ENCODE measurements at places on chromosomes 5 and 9. TPM values are rescaled to one million over a fixed set of nuclear protein-coding genes. Genes with fewer than 3 reads are reported as not detected.

DNA sequence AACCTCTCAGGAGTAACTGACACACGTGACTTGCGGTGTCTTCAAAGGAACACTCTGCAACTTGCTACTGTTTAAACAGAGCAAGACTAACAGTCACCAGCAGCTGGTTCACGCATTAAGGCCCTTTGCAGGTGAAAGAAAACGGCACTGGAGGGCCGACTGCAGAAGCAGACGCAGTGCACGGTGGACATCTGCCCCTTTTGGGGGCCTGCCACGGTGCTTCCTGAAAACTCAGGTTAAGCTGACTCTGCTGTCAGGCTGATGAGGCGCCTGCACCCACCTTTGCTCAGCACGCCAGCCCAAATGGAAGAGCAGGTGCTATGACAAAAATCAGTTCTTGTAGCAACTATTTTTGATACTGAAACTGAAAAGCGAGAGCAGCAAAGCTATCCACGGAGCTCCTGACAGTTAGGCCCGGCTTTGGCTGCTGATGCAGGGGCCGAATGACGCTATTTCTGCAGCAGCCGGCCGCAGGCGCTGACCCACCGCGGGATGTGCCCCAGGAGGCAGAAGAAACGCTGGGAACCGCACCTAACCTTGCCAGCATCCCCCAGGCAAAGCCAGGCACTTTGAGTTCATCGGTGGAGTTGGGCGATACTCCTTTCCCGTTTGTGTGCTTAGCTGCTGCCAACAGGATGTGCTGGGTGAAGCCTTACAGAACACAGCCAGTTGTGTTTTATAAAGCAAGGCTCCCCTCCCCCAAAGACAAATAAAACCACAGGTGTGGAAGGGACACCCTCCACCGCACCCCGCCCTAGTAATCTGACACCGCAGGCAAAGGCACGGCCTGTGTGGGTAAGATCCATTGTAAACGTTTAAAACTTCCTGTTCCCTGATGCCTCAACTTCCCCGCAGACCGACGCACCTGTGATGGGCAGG is 21.1 kb upstream of the TERT start:
- H3K27ac ChIP-seq, result no peak overlapping the region
- DNase-seq, result no peak
- peaks cover 34% of the 10 kb centered on the region for H3K36me3 ChIP-seq
- peaks cover 15% of the 10 kb centered on the region for H3K27me3 ChIP-seq

DNA sequence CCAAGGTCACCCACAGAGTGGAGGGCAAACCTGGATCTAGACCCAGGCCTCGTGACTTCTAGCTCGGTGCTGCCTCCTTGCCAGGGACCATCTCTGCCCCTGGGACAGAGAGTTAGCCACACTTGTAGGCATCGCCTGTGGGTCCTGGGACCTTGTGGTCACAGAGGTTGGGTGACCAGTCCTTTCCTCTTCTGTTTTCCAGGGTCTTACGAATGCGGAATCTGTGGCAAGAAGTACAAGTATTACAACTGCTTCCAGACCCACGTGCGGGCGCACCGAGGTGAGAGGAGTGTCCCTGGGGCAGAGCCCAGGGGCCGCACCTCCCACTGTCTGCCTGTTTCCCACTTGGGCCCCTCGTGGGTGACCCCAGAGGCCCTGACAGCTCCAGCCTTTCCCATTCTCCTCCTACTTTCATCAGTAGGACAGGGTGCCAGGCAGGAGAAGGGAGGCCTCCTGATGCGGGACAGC is 76.3 kb downstream of the AMBP start:
- H3K36me3 ChIP-seq, result peaks cover 3% of the 10 kb centered on the region
- no peak for DNase-seq
- H3K27me3 ChIP-seq, result peaks cover 4% of the 10 kb centered on the region
- H3K4me3 ChIP-seq, result no peak overlapping the region

DNA sequence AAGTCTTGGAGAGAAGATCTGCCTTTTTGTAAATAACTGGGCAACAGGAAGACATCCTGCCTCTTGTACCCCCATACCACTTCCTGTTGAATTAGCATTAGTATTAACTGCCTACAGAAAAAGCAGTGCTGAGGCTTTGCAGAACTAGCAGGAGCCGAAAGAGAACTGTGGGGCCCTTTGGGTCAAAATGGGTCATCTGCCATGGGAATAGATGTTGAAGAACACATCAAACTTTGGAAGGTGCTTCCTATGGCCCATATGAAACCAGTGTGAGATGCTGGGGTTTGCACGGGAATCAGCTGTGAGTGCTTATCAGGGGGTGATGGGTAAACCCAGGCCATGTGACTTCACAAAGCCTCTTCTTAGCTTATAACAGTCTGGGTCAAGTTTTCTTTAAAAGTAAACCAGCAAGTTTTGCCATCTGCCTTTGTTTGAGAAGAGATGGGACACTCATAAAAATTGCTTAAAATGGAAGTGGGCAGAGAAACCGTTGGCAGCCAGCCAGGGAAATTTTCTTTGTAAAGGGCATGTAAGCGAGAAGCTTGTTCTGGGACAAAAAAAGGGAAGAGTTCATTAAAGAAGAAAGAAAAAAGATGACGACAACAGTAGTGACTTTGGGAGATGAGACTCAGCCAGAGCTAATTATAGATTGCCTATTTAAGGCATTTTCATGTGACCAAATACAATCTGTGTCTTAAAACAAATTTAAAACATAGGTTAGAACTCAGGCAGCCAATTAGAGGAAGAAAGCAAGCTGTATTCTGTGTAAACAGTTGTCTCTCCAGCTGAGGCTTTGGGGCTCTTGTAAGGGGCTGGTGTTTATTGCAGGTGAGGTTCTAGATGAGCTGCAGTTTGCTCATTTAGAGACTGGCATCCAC is 4.4 kb downstream of the SLC25A25 start:
- peak overlapping the region; percentile 20 for H3K4me3 ChIP-seq
- peaks cover 64% of the 10 kb centered on the region for H3K4me1 ChIP-seq
- H3K27ac ChIP-seq, result peak overlapping the region; percentile 82
- H3K27me3 ChIP-seq, result no peaks in the 10 kb centered on the region
- peak; percentile 69 for DNase-seq

NMUR2 gene
- not detected for total RNA-seq

DNA sequence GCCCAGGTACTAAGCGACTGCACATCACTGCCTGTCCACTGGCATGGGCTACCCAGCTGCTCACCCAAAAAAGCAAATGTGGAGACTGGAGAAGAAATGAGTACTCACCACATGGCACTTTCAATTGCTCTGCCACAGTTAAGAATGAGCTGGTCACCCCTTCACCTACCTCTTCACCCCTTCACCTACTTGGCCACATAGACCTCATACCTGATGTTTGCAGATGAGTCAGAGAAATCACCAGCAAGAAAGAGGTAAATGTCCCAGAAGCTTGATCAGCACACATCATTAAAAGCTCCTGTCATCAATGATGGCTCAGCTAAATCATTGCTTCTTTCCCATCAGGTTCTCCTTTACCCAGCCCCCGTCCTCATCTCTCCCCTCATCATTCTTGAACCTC is 7.6 kb upstream of the PRUNE2 start:
- H3K4me3 ChIP-seq, result no peak overlapping the region
- H3K36me3 ChIP-seq, result no peaks in the 10 kb centered on the region
- H3K27ac ChIP-seq, result no peak overlapping the region
- H3K27me3 ChIP-seq, result peaks cover 16% of the 10 kb centered on the region
- H3K4me1 ChIP-seq, result no peaks in the 10 kb centered on the region

GRCh38 chr9:103186959-103187358 is 191.8 kb downstream of the CYLC2 start:
- H3K4me1 ChIP-seq, result no peaks in the 10 kb centered on the region
- H3K27ac ChIP-seq, result no peak overlapping the region
- H3K36me3 ChIP-seq, result no peaks in the 10 kb centered on the region
- H3K27me3 ChIP-seq, result no peaks in the 10 kb centered on the region
- no peak for DNase-seq

DNA sequence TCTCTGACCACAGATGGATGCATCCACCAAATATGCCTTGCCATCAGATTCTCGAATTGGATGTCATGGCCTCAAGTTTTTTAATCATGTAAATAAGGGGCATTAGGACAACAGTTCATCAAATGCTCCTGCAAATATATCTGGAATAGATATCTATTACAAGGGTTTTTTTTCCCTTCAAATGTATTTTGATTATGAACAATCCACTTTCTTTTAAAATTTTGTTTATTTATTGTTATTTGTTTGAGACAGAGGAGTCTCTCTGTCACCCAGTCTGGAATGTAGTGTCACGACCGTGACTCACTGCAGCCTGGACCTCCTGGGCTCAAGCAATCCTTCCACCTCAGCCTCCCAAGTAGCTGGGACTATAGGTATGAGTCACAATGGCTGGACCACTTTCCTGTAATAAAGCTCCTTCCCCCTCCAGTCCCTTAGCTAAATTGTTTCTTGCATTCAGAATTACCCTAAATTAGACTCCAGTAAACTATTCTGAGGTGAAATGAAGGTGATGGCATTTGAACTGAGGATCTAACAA is 1412.1 kb downstream of the EFNA5 start:
- no peak overlapping the region for H3K27ac ChIP-seq
- no peaks in the 10 kb centered on the region for H3K27me3 ChIP-seq
- H3K4me1 ChIP-seq, result no peaks in the 10 kb centered on the region
- DNase-seq, result no peak
- no peaks in the 10 kb centered on the region for H3K36me3 ChIP-seq
- H3K4me3 ChIP-seq, result no peak overlapping the region

GRCh38 chr5:143063175-143063970 is 293.2 kb downstream of the ARHGAP26 start:
- H3K4me1 ChIP-seq, result peaks cover 83% of the 10 kb centered on the region
- no peaks in the 10 kb centered on the region for H3K27me3 ChIP-seq
- H3K27ac ChIP-seq, result peak overlapping the region; percentile 86
- peaks cover 10% of the 10 kb centered on the region for H3K36me3 ChIP-seq
- peak; percentile 76 for DNase-seq
- H3K4me3 ChIP-seq, result no peak overlapping the region

DBH gene
- not detected for total RNA-seq
